NCI-H1048 (cell line): ENCODE measurements at places on chromosomes 5 and 9.

DNA sequence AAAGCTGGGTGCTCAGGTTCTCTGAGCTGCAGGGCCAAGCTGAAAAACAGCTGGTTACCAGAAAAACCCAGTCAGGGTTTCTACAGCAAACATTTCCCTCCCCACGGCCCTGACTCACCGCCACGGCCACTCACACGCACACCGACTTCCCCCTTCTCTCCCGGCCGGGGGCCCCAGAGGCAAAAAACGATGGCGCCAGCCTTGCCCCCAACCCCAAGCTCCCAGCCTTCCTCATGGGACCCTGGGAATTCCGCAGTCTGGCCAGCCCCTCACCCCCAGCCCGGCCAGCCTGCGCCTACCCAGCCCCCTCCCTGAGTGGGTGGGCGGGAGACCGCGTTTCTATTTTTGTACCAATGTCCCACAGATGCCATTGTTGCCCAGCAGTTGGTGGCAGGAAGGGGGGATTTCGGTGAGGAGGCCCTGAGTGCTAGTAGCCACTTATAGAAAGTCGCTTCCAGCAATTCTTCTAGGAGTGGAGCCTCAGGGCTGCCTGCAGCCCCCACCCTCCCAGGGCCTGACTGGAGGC is 18.4 kb downstream of the ENG start:
- DNase-seq, result no peak

DNA sequence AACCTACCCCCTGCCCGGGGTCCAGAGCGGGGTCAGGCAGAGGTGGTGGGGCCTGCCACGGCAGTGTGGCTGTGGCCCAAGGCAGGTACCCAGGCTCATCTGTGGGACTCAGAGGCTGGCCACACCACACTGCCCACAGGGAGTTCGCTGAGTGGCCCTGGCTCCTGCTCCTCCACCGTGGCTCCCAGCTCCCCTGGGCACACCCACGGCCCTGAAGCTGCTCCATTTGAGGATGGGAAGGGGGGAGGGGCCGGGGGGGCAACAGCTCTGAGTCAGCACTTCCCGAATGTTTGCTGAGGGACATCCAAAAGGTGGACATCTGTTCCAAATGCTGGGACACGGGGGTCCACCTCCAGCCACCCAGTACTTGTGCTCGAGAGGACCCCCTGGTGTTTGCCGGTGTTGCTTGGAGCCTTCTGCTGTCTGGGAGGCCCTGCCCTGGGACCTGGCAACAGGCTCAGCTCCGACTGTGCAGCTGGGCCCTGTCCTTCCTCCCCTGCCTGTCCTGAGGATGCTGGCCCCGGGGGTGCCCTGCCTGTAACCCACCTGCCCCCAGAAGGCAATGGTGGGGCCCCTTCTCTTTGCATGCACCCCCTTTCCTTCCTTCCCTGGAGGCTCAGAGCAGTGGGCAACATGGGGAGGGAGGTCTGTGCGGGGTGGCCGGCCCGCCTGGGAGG is 2.5 kb upstream of the NRARP start:
- DNase-seq, result no peak

DNA sequence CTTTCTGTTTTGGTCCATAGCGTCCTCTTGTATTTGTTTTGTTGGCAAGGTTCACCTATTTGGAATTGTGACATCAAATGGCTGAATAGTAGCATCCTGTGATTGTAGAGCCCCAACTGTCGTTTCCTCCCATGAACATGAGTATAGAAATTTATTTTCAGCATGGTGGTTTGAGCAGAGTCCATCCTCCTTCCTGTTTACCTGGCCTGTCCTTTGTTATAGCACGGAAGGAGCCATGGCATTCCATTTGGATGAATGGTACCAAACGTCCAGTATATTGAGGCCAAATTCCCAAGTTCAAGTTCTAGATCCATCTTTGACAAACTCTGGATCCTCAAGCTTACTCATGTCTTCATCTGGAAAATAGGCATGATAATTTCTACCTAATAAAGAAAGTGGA is 16.8 kb downstream of the RASGRF2 start:
- no peak for DNase-seq

GRCh38 chr5:36570301-36571095 is 35.9 kb upstream of the SLC1A3 start:
- no peak for DNase-seq

DNA sequence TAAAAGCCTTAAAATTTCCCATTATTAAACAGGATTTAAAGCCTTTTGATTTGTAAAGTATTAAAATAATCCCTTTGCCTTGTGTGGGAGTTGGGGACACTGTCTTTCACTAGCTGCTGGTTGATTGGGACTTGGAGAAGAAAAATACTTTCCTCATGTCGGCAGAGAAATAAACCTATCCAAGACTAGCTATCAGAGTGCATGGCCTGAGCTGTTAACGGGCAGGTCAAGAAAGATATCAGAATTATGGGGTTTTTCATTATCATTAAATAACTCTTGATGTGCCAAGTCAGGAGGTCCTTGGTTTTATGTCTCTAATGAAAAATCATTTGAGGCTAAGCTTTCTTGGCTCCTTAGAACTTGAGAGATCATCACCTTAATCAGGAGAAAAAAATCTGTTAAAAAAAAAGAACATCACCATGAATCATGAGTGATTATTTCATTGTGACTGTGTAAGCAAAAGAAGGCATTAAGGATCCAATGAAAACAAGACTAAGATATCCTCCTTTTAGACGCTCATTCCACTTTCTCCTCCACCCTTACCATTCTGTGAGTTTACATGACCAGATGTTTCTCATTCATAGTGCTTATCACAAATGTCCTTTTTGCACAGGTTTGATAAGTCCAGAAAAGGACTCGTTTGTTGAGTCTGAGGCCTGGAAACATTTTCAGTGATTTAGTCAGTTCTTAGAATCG is 140.4 kb upstream of the EGFLAM start:
- no peak for DNase-seq
